Hepatic stellate cell (primary cell): ENCODE measurements at places on chromosomes 2 and 18.
A peak's percentile ranks its signal among the peaks of the same experiment; 100 is the strongest.

GRCh38 chr2:27441958-27442919 lies at the start of gene KRTCAP3:
KRTCAP3 (plus strand) TSS chr2:27442381; CDS start chr2:27442413, 32 bp downstream.
- DNase-seq: no peak

DNA sequence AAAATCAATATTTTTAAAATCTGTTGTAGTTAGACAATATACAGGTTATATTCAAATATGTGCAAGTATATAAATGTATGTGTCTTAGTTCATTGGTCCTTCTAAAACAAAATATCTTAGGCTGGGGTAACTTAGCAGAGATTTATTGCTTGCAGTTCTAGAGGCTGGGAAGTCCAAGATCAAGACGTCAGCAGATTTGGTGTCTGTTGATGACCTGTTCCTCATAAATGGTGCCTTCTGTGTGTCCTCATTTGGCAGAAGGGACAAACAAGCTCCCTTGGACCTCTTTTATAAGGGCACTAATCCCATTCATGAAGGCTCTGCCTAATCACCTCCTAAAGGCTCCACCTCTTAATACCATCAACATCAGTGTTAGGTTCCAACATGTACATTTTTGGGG lies 31.3 kb downstream of the ABI2 start:
- DNase-seq: no peak

DNA sequence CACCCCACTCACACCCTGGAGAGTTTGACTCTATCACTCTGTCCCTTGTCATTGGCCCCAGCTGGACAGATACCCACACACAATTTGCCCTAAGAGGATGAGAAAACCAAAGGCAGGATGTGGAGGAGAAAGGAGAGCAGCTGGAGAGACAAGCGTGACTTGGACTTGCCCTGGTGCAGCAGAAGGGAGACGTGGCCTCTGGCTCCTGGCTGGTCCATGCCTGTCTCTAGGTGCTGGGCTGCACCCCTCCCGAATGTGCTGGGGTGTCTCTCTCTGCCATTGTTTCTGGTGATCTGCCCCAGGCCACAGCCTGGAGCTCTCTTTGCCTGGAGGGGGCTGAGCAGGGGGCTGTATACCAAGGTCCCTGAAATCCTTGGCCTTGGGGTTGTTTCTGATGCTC lies 88.7 kb upstream of the HDAC4 start:
- no peak for DNase-seq

DNA sequence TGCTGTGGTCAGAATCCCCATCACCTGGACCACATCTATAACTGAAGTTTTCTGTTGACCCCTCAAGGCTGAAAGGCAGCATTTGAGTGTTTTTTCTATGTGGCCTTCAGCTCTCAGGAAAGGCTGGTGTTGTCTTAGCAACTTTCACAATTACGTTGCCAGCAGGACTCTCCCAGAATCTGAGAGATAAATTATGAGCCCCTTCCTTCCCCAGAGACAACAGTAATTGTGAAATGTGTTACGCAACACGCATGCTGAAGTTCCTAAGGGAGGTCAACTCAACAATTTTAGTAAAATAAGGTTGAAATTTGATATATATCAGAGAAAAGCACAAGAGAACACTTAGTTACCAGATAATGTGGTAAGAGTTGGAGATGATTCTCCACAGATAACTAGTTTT lies 216.5 kb upstream of the SLC8A1 start:
- no peak for DNase-seq

GRCh38 chr2:96092573-96092877 lies 23.8 kb downstream of the ADRA2B start:
- no peak for DNase-seq

- DNase-seq: no peak
Measured at GRCh38 chr2:134163336-134163735, 90.5 kb upstream of the MGAT5 start.

- DNase-seq: no peak
Measured at GRCh38 chr2:43513216-43513615, 82.6 kb downstream of the THADA start.

DNA sequence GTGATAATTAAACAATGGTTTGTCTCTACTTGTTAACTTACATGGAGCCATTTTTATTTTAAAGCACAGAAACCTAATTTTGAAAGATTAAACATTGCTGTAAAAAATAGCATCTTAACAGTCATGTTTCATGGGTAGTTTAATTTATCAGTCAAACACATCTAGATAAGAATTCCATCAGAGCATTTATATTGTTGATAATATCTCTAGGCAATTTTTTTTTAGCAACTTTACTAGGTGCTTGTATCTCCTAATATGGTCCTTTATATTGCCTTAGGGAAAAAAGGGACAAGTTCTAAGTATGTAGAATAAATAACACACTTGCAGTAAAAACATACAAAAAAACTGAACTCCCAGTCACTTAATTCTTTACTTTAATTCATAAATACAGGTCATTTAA lies 863 bp downstream of the CSRNP3 start:
- DNase-seq: no peak

GRCh38 chr2:8538531-8538930 lies 143.3 kb upstream of the ID2 start:
- no peak for DNase-seq

DNA sequence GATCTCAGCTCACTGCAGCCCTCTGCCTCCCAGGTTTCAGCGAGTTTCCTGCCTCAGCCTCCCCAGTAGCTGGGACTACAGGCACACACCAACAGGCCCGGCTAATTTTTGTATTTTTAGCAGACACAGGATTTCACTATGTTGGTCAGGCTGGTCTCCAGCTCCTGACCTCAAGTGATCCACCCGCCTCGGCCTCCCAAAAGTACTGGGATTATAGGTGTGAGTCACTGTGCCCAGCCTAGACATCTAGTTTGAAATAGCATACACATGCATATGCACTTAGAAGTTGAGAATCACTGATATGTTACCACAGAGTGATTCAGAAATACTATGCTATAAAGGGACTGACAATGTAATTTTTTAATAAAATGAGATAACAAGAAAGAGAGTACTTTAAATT lies 69.8 kb upstream of the CDKL4 start:
- DNase-seq: peak; percentile 3

DNA sequence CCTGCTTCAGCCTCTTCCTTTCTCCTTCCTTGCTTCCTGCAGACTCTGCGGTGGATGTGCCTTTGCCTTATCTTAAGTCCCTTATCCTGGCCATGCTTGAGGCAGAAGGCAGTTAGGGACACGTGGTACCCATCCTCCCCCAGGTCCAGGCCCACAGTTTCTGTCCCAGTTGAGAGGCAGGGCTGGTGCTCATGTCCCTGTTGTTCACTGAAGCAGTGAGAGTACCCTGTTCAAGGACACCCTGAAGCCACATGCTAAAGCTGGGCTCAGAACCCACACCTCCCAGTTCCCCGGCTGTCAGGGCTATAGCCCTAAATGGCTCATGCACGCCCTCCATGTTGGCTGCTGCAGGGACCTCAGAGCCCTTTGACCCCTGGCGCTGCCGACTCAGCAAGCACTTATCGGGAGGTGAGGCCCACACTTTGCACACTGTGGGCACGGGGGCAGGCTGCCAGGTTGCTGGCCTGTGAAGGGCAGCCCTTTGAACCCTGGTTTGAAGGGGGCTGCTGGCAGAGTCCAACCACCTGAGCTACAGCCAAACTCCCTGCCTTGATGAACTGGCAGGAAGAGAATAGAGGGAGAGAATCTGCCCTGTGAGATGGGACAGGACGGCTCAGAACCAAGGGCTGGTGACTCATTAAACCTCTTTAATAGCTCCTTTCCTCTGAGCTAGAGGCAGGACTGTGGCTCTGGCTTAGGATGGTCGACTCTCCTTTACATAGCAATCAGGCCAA lies 6.3 kb downstream of the KHK start:
- DNase-seq: no peak

DNA sequence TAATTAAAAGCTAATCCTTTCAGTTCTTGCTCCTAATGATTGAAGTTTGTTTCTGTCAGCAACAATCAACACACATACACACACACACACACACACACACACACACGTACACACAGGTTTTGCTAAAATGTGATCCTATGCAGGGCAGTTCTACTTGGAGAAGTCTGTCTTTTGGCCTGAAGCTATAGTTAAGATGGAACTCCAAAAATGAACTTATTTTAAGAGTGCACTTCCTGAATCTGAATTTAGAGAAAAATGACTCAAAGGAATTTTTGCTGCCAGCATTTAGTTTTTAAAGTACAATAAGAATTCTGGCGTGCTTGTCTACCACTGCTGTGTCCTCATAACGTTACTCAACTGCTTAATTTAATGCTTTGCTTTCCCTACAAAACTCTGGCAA lies 6.6 kb downstream of the GALNT5 start:
- DNase-seq: no peak

DNA sequence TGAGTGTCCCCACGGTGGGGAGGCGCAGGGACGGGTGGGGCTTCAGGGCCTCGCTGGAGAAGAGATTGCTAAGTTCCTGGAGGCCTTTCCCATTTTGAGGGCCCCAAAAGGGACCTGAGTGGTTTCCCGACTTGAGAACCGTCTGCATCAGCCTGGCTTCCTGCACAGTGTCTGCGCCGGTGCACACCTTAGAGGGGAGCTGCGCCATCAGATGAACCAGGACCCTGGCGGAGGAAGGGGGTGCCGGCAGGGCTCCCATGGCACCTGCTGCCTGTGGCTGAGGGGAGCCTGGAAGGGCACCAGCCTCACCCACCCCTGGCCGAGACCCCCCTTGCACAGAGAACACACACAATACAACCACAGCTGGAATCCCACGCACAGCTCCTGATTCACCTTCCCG lies 465.1 kb upstream of the MYT1L start:
- no peak for DNase-seq

DNA sequence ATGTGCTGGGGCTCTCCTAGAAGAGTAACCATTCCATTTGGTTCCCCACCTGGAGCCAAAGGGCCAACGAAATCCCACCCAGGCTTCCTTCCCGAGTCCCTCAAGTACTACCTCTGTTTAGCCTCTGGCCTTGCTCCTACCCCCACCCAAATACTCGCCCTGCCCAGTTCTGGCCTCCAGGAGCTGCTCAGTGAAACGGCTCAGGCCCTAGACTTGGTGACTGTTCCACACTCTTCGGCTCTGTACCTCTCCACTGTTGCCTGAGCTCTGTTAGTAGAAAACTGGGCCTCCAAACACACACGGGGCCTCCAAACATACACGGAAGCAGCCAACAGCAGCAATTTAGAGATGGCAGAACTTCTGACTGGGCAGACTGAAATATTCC lies 4.2 kb downstream of the OTX1 start:
- DNase-seq: no peak

DNA sequence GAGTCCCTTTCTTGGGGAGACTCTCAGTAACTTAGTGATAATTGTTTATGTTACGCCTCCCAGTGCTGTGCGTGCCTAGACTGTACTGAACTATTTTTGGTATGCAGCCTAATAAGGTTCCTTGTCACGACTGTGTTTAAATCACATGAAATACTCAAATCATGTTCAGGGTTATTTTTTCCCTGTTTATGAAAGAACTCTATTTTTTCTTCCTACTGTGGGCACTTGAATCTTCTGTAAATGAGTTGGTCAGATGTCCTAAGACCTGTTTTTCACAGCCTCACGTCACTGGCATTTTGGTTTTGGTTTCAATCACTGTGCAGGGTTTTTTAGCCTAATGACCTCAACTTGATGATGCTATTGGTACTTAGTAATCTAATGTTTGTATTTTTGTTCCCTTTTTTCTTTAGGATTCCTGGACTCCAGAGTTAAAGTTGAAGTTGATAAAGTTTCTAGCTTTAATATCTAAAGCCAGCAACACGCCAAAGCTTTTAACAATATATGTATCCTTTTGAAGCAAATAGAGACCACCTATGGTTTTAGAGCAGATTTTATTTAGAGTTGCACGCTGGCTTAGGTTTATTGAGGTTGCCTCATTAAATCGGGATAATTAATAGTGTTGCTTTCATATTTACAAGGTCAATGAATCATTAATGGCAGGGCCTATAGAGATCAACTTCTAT lies 24.0 kb downstream of the ARMC9 start:
- DNase-seq: peak; percentile 69

GRCh38 chr18:73408469-73408868 lies 540.7 kb upstream of the NETO1 start:
- no peak for DNase-seq

DNA sequence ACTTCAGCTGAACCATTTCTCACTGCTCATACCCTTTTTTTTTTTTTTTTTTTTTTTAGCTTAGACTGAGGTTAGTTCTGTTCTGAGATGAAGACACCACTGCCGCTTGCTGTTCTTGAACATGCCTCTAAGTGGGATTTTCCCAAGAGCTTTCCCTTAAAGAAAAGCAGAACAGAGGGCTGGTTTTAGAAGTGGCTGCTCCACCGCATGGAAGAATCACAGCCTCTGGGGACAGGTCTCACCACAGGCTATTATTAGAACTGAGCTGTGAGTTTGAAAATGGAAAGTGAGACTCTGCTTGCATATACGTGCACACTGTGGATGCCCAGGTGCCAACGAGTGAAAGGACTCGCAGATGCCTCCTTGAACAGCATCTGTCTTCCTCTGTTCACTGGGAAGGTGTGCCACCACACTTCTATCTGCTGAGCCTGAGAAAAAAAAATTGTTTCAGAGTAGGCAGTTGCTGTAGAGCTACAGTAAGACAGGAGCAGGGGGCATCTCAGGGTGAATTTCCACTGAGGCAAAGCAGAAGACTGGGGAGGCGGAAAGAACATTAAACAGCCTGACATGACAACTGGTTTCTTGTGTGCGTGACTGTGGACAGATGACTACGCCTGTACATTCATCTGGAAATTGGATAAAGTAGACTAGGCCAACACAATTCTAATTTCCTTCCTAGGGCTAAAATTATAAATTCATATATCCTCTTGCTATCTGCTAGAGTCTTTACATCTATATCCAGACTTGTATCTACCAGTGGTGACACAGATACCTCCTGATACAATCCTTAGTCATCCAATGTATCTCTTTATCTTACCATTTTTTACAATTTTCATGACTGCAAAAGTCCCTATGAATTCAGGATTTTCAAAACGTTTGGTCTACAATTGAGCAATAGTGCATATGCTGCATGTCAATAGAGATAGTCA lies 1045.7 kb upstream of the CELF4 start:
- DNase-seq: no peak

DNA sequence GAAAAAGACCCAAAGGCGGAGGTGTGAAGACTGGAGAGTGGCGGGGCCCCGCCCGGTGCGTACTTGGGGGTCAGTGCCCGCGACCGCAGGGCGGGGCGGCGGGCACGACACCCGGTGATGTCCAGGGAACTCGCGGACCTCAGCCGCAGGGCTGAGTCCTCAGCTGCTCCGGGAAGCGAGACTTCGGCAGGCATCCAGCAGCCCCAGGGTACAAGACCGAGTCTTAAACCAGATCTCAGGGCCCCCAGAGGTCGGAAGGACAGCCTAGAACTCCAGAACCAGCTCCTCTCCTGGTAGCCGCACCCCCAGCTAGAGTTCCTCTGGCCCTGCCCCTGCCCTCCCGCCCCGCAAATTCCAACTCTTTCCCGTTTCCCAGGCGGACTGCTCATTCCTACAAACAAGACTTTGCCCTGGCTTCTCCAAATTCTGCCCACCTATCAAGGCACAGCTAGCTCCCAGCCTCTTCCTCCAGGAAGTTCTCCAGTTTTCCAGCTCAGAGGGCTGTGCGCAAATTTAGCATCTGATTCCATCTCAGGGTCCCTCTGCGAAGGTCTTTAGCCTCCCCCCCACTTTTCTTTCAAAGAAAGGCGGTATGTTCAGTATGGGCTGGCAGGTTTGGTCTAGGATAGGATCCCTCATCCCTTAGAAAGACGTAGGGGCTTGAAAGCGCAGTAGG lies 26.0 kb upstream of the NOTO start:
- no peak for DNase-seq
